ENCODE measurements at places on chromosomes 3 and 15.

- no peak for DNase-seq
Observed at GRCh38 chr3:143352850-143353550, 233.4 kb downstream of the CHST2 start.

DNA sequence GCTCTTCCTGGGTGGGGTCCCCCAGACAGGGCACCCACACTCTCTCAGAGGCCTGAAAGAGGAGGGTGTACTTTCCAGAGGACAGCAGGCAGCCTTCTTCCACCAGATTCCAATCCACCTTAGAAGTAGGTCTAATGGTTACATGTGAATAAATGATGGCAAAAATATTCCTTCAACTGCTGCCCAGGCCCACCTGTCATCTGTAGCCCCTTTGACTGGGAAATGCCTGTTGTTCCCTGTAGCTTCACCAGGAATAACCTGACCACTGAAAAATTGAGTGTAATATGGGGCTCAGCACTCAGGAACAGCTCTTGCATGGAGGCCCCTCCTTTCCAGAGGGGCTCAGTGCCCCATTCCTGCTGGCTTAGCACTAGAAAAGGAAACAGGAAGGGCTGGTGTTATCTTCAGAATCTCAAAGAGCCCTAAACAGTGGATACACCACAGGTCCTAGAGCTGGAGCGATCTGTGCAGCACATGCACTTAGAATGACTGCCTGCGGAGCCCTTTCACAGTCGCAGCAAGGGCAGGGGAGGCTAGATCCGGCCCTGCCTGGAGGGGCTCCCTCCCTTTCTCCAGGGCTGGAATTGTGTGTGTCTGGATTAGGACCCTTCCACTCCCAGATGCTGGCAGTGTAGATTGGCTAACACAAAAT, 32.1 kb downstream of the SLC22A14 start:
- no peak for DNase-seq

DNA sequence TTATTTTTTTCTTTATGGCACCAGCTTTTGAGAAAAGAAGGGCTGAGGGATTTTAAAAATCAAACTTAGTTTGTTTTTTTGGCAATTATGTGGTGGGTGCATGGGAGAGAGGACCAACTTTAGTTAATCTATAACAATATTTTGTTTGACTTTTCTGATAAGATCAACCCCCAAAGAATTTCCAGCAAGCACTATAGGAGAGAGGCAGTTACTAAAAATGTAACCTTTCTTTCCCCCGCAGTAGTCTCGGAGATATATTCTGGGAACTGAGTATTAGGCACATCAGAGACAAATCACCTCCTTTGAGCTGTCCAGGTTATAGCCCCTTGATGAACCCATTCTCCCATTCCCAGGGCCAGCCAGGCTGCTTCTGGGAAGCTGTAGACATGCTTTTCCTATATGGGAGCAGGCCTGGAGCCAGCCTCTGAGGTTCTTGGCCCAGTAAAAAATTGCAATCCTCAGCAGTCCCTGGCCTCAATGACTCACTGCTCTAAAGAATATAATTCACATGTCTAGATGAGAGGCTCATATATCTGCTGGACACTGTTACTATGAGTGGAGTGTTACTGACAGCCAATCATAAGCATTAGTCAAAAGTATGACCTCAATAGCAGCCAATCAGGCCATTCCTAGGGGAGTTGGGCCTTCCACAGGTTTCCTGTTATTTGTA, 138.3 kb upstream of the AGBL1 start:
- no peak for DNase-seq

- no peak for DNase-seq
Observed at GRCh38 chr3:101784855-101785613, 6.0 kb downstream of the NXPE3 start.
